Fibroblast of skin of right biceps (primary cell): ENCODE measurements at places on chromosomes 2 and 18.

DNA sequence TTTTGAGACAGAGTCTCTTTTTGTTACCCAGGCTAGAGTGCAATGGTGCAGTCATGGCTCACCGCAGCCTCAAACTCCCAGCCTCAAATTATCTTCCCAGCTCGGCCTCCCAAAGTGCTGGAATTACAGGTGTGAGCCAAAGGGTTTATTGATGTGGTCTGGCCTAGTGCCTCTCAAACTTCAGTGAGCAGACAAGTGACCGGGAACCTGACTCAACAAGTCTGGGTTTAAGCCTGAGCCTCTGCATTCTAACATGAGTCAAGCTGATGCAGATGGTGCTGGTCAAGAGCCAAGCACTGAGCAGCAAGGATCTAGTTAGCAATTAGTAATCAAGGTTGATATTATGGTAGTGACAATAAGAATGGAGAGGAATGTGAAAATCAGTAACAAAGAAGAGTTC lies 21.3 kb downstream of the CDK15 start:
- no peak for DNase-seq

DNA sequence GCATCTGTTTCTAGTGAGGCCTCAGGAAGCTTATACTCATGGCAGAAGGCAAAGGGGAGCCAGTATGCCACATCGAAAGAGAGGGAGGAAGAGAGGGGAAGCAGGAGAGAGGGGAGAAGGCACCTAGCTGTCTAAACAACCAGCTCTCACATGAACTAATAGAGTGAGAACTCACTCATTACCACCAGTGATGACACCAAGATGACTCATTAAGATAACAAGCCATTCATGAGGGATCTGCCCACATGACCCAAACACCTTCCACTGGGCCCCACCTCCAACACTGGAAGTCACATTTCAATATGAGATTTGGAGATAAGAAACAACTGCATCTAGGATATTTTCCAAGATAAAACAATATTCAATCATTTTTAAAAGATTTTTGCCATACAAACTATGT lies 753.9 kb upstream of the ZEB2 start:
- peak; percentile 33 for DNase-seq

DNA sequence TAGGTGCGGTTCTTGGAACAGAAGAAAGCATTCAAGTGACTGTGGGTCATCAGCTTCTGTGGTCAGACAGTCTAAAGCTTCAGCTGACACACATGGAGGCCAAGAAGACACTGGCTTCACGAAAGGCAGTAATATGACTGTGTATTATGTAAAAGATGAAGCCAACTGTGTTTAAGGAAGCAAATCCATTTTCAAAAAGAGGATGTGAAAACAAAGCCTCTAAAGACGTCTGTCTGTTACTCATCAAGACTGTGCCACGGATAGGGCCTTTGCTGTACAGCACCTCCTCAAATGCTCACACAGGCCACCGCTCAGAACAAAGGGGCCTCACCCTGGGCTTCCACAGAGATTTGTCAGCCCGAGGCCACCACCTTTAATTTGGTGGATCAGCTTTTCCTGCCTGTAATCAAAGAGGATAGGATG lies 21.1 kb upstream of the TMEM163 start:
- no peak for DNase-seq

GRCh38 chr2:172230889-172231401 lies 128.2 kb upstream of the DLX2 start:
- no peak for DNase-seq

DNA sequence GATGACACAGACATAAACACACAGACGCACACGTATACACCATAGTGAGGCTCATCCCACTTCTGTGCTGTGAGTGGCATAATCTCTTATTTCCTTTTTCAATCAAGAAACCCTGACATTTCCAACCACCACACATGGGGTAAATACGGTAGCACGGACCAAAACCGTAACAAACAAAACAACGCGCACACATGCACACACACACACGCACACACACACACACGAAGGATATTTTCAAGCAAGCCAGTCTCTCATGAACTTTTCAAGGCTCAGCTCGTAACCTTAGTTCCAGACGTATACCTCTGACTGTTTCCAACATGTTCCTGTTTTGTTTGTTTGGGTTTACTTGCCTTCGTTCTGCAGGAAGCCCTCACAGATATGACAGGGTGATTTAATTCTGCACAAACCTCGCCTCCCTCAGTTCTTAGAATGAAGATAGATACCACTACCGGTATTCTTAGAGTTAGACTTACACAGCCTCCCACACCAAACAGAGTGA lies 119.8 kb downstream of the BCL2 start:
- no peak for DNase-seq

DNA sequence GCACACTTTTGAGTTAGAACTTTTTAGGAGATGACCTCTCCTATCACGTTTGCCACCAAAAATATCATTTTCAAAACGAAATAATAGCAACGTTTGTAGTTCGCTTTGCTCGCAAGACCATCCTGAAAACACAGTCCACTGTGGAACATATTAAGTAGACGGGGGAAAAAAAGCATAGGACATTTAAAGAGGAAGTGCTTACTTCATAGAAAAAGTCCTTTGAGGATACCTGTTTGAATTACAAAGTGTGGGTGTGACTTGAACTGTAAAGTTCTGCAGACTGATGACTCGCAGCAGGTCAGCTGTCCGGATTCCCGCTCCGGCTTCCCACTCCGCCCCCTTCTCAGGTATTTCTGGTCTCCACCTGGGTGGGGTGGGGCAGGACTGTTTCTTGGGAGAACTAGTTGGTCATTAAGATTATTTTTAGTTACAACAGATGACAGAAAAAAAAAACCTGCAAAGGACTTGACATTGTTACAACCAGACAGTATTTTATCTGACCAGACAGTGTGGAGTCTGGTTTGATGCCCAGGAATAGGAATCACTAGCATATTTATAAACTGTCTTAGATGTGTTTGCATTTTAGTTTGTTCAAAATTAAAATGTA lies 13.3 kb downstream of the CNOT11 start:
- DNase-seq = no peak

GRCh38 chr2:72925328-72925943 lies 8.1 kb downstream of the EMX1 start:
- no peak for DNase-seq

DNA sequence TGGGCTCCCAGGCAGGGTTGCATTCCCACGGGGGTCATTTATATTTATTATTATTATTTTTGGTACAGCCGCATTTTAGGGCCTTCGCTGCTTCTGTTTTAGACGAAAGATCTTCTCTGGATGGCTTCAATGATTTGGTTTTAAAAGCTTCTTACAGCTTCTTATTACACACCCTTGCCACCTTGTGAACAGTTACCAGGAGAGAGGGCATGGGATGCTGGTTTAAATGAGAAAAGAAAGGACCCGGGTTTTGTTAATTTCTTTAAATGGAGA lies 1.7 kb downstream of the SH3RF3 start:
- no peak for DNase-seq

DNA sequence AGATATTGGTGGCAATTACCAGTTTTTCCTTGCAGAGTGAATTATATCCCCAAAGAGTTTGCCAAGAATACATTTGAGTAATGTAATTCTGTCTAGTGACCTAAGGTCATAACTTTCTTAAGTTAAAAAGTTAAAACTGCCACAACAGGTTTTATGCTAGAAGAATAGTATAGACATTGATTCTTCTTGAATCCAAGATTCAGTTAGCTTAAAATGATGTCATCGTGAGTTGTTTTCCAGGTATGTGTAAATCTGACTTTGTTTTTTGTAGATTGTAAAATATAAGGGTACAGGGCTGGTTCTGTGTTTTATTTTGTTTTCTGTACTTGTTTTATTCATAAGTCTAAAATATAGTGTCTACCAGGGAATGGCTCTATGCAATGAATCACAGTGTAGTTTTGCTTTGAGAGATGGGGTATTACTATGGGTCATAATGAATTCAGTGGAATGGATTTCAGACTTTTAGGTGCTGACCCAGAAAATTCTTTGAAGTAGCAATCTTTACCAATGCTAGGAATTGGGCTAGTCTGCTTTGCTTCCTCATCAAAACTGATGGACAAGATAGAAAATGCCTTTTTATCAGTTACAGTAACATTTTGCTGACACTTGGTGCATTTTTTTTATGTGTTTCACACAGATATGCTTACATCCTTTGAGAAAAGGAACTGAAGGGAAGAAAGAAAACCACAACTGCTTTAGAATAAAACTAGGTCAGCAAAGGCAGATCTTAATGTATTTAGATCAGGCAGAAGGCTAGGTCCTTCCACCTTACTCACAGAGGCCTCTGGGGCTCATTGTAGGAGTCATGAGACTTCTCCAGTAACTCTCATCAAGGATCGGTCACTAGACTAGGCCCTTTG lies 20.8 kb upstream of the MGAT5 start:
- DNase-seq = peak; percentile 42

DNA sequence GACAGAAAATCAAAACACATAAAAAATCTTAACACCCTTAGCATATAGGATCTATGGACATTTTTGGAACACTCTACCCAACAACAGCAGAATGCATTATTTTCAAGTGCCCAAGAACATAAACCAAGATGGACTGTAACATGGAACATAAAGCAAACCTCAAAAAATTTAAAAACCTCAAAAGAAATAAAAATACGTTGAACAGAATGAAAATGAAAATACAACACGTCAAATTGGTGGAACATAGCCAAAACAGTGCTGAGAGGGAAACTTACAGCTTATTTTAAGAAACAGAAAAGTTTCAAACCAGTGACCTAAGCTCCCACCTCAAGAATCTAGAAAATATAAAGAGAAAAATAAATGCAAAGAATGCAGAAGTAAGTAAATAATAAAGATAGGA lies 58.3 kb upstream of the BCL2L11 start:
- DNase-seq = no peak

GRCh38 chr2:25698752-25699151 lies 25.4 kb upstream of the DTNB start:
- DNase-seq = no peak

GRCh38 chr2:178191004-178191508 lies 3.3 kb upstream of the OSBPL6 start:
- DNase-seq = peak; percentile 8

DNA sequence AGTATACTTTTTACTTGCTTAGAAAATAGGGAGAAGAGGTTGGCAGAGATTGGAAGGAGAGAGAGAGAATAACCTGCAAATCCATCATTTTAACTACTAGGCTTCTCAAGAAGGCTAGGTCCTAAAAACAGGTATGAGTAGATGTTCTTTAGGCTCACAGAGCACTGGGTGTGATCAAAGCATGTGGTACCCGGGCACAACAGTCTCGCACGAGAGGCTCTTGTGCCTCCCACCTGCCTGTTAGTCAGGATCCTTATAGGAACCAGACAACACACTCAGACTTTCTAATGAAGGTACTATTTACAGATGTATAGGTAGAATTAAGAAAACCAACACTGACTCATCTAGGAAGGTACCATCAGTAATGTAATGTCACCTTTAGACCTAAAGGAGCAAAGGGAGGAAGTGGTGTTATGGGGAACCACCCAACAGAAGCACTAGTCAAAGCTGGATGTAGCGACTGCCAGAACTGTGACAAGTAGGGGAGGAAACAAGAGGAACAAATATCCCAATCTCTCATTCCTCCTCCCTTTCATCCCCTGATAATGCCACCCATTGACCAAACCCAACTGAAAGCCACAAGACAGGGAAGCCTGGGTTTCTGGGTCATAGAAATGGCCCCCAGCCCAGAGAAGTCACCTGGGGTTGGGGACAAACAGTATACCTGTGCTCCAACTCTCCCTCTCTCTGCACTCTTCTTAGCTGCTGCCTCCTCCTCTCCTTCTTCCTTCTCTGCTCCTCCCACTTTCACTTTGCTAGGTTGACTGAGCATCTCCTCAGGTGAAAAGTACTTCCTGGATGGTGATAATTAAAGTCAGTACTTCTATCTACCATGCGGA lies 16.0 kb upstream of the MARCHF4 start:
- DNase-seq = no peak

- no peak for DNase-seq
These were observed 376.5 kb downstream of the TMEM182 start for GRCh38 chr2:103138123-103138901.

- DNase-seq = peak; percentile 12
These were observed 10.9 kb downstream of the TRIP12 start for GRCh38 chr2:229910832-229911412.

DNA sequence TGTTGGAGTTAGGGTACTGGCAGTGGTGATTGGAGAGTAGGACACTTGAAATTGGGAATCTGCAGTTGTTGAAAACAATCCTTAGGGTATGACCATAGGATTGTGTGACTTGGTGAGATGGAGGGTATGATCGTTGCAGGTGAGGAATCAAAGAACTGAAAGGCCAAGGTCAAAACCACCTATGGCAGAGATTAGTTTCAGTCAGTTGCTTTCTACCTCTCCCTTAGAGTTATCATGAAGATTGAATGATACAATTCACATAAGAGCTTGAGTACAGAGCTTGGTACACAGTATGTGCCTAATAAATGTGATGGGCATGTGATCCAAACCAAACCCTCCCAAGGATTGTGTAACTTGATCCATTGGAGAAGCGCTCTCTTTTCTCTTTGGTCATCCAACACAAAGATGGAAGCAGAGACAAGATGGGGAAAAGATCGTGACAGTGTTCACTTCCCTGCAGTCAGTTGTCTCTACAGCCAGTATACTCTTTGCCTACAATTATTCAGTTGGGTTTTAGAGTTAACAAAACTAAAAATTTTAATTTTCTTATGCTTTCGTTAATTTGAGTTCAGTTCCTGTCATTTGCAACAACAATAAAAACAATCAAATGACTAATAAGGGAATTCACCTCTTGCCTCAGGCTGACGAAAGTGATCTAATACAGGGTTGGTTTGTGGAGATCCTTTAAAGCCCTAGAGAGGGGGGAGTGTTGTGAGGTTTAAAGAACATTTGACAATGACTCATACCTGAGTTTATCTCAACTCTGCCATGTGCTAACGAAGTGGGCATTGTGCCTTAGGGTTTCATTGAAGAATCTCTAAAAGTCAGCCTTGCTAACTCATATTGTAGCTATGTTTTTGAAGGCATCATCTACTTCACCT lies 14.8 kb upstream of the SMAD2 start:
- DNase-seq = no peak

DNA sequence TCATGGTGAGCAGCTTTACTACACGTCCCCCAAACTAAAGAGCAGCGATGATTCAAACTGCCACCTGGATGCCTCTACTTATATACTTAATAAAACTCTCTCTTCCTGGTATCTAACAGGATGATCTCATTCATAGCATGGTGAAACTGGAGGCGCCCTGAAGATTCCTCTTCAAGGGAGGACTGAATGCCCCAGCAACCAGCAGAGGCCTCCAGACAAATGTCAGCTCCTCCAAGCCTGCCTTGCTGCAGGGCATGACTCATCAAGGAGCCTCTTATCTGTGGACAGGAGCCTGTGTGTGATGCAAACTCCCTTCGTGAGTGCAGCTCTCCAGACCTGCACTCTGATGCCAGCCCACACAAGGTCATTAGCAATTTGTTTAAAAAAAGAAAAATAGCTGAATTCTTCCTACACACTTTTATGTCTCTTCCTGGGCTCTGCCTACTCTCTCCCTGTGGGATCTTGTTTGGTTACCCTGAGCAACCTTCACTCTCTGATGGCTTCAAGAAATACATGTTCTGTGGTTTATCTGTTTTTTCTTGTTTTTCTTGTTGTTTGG lies 30.2 kb downstream of the LONRF2 start:
- DNase-seq = peak; percentile 86

- no peak for DNase-seq
These were observed 358.6 kb downstream of the METTL4 start for GRCh38 chr18:2212598-2213205.

GRCh38 chr2:2107141-2107540 lies 223.9 kb downstream of the MYT1L start:
- no peak for DNase-seq
